CD4-positive, alpha-beta T cell (primary cell): ENCODE measurements at places on chromosomes 16 and 17.

GRCh38 chr17:41734949-41735313, 488 bp upstream of the HAP1 start:
- H3K4me3 ChIP-seq = peak overlapping the region; percentile 33
- peaks cover 62% of the 10 kb centered on the region for H3K27me3 ChIP-seq
- H3K4me1 ChIP-seq = peaks cover 21% of the 10 kb centered on the region
- H3K27ac ChIP-seq = no peak overlapping the region

DNA sequence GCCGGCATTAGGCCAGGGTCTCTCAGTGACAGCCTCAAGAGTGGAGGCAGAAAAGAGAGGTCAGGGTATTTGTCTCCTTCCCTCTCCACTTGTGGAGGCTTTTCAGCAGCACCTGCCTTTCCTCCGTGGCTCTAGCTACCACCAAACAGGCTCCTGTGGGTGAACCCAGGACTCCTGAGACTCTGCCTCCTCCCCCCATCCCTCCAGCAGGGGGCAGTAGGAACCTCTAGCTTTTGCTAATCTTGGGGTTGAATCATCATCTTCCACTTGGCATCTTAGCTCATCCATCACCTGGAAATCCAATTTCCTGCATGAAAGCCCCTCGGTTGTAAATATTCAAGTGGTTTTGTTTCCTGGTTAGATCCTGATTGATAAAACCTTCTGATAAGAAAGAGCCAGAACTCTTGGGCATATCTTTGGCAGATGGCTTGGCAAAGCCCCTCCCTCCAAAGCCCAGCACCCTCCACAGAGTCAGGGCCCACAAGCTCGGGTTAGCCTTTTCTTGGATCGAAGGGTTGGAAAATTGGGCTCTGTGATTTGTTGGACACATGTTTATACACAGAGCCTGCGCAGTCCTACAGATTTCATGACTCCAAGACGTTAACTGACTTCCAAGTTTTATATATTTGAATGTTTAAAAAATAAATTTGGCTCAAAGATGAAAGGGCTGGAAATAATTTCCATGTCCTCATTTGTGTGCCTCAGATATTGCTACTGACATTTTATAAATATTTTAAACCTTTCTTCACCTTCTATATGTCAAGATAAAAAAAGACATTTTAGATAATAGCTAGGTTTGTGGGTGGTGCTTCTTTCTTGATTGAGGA, 322.1 kb downstream of the MAP2K4 start:
- H3K36me3 ChIP-seq = no peaks in the 10 kb centered on the region
- H3K4me3 ChIP-seq = no peak overlapping the region
- H3K4me1 ChIP-seq = no peaks in the 10 kb centered on the region
- DNase-seq = no peak
- H3K27me3 ChIP-seq = no peaks in the 10 kb centered on the region
- no peak overlapping the region for H3K27ac ChIP-seq

DNA sequence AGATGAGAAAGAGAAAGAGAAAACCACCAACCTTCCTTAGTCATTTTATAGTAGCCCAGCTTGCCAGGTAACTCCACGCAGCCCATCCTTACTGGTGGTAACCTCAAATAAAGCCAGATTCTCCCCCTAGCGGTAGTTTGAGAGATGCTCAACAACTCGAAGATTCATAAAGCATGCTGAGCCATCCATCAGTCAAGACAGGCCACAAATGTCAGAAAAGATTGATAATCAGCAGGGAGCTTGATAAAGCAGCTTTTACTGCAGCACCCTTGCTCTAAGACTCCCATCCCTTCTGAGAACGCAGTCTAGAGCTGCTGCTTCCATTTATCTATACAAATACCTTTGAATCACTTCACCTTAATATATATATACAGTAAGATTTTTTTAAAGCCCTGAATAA, 451.5 kb upstream of the HSBP1 start:
- H3K27me3 ChIP-seq = no peaks in the 10 kb centered on the region
- no peaks in the 10 kb centered on the region for H3K4me1 ChIP-seq
- no peaks in the 10 kb centered on the region for H3K36me3 ChIP-seq
- H3K4me3 ChIP-seq = no peak overlapping the region

DNA sequence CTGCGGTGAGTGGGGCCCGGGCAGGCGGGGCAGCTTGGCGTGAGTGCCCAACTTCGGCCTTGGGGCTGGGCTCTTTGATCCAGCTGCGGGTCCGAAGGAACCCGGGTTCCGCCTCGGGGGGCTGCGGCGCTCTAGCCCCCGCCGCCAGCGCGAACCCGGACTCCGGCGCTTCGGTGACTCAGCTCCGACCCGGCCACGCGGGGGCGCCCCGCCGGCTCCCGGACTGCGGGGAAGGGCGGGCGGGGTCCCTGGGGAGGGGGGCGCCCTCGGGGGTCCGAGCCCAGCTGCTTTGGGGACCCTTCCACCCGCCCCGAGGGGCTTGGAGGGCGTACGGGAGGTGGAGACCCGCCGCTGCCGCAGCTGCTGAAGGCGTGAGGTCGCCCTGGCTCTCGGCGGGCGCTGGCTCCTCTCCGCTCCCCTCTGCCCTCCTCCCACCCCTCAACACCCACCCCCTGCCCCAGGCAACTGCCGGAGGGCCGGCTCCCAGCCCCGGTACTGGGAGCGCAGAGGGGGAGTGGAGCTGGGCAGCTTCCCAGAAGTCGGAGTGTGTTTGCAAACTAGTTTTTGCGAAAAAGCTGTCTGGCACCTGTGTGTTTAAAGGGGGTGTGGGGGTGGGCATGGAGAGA, 516 bp downstream of the CPNE2 start:
- H3K36me3 ChIP-seq = no peaks in the 10 kb centered on the region
- H3K4me3 ChIP-seq = peak overlapping the region; percentile 34
- no peaks in the 10 kb centered on the region for H3K27me3 ChIP-seq
- H3K27ac ChIP-seq = no peak overlapping the region
- H3K4me1 ChIP-seq = peaks cover 21% of the 10 kb centered on the region

GRCh38 chr17:5563456-5563855, 20.9 kb downstream of the NLRP1 start:
- no peak for DNase-seq
- H3K36me3 ChIP-seq = peaks cover 54% of the 10 kb centered on the region
- no peaks in the 10 kb centered on the region for H3K27me3 ChIP-seq

GRCh38 chr17:46198233-46198632, 5.0 kb upstream of the KANSL1 start:
- H3K27me3 ChIP-seq = no peaks in the 10 kb centered on the region
- DNase-seq = no peak
- H3K36me3 ChIP-seq = peaks cover 4% of the 10 kb centered on the region
- H3K4me1 ChIP-seq = peaks cover 39% of the 10 kb centered on the region
- H3K4me3 ChIP-seq = no peak overlapping the region

GRCh38 chr17:80780381-80781198, 211.1 kb upstream of the CHMP6 start:
- peaks cover 14% of the 10 kb centered on the region for H3K36me3 ChIP-seq
- peaks cover 58% of the 10 kb centered on the region for H3K4me1 ChIP-seq
- no peaks in the 10 kb centered on the region for H3K27me3 ChIP-seq
- H3K27ac ChIP-seq = peak overlapping the region; percentile 55
- peak; percentile 67 for DNase-seq

GRCh38 chr16:22008215-22009059, 526 bp downstream of the MOSMO start:
- H3K4me3 ChIP-seq = peak overlapping the region; percentile 89
- no peak overlapping the region for H3K27ac ChIP-seq
- H3K36me3 ChIP-seq = no peaks in the 10 kb centered on the region
- H3K27me3 ChIP-seq = no peaks in the 10 kb centered on the region

DNA sequence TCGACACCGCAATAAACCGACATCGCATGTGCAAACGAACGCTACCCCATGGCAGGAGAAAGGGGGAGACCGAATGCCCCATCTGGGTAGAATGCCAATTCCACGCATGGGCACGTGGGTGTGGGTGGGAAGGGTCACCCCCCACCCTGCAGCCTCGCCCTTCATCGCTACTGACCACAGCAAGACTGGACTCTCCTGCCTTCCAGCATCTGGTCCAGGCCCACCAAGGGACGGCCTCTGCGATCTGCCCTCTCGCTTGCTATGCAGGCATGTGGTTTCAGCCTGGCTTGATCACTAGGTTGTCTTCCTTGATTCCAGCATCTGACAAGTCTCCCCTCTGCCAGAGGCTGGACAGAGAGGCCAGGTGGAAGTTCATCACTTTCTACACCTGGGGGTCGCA, 159.3 kb downstream of the C16orf78 start:
- H3K4me3 ChIP-seq = no peak overlapping the region
- peaks cover 3% of the 10 kb centered on the region for H3K4me1 ChIP-seq
- DNase-seq = no peak
- H3K27ac ChIP-seq = no peak overlapping the region
- no peaks in the 10 kb centered on the region for H3K27me3 ChIP-seq
- no peaks in the 10 kb centered on the region for H3K36me3 ChIP-seq

- no peak overlapping the region for H3K4me3 ChIP-seq
- no peak for DNase-seq
- no peak overlapping the region for H3K27ac ChIP-seq
These were observed 38.9 kb upstream of the HELZ start for GRCh38 chr17:67283731-67284516.

- no peaks in the 10 kb centered on the region for H3K36me3 ChIP-seq
- no peak overlapping the region for H3K4me3 ChIP-seq
- no peak overlapping the region for H3K27ac ChIP-seq
- DNase-seq = no peak
- H3K4me1 ChIP-seq = no peaks in the 10 kb centered on the region
These were observed 6.2 kb upstream of the CRYBA1 start for GRCh38 chr17:29240477-29240876.

DNA sequence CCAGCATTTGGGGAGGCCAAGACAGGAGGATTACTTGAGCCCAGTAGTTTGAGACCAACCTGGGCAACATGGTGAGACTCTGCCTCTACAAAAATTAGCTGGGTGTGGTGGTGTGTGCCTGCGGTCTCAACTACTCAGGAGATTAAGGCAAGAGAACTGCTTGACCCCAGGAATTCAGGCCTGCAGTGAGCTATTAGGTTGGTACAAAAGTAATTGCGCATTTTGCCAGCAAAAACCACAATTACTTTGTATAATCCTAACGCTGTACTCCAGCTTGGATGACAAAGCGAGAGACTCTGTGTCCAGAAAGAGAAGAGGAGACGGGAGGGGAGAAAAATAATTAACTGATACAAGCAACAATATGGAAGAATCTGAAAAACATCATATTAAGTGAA, 32.7 kb downstream of the YWHAE start:
- no peak overlapping the region for H3K4me3 ChIP-seq
- no peaks in the 10 kb centered on the region for H3K27me3 ChIP-seq
- no peak overlapping the region for H3K27ac ChIP-seq
- peaks cover 27% of the 10 kb centered on the region for H3K36me3 ChIP-seq

- peaks cover 7% of the 10 kb centered on the region for H3K4me1 ChIP-seq
- H3K27ac ChIP-seq = no peak overlapping the region
- H3K36me3 ChIP-seq = peaks cover 36% of the 10 kb centered on the region
- H3K27me3 ChIP-seq = no peaks in the 10 kb centered on the region
These were observed 40.7 kb upstream of the ANKFY1 start for GRCh38 chr17:4304417-4305027.

- no peaks in the 10 kb centered on the region for H3K4me1 ChIP-seq
- H3K27me3 ChIP-seq = no peaks in the 10 kb centered on the region
- no peak for DNase-seq
- H3K36me3 ChIP-seq = no peaks in the 10 kb centered on the region
- H3K27ac ChIP-seq = no peak overlapping the region
- no peak overlapping the region for H3K4me3 ChIP-seq
These were observed 67.7 kb downstream of the TBX4 start for GRCh38 chr17:61519754-61520440.

DNA sequence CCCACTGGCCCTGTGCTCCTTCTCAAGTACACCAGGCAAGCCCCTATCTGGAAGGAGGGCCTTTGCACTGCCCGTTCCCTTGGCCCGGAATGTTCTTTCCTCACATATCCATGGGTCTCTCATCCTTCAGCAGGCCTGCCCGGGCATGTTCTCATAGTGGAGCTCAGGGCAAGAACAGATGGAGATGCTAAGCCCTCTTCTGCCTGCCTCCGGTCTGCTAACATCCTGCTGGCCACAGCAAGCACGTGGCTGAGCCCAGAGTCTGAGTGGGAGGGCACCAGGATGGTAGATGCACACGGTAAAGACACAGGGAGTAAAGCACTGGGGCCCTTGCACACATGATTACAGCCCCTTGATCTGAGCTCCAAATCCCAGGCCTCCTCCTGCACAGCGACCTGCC, 19.8 kb upstream of the ANKRD40CL start:
- no peak for DNase-seq
- H3K27ac ChIP-seq = no peak overlapping the region
- no peaks in the 10 kb centered on the region for H3K36me3 ChIP-seq

DNA sequence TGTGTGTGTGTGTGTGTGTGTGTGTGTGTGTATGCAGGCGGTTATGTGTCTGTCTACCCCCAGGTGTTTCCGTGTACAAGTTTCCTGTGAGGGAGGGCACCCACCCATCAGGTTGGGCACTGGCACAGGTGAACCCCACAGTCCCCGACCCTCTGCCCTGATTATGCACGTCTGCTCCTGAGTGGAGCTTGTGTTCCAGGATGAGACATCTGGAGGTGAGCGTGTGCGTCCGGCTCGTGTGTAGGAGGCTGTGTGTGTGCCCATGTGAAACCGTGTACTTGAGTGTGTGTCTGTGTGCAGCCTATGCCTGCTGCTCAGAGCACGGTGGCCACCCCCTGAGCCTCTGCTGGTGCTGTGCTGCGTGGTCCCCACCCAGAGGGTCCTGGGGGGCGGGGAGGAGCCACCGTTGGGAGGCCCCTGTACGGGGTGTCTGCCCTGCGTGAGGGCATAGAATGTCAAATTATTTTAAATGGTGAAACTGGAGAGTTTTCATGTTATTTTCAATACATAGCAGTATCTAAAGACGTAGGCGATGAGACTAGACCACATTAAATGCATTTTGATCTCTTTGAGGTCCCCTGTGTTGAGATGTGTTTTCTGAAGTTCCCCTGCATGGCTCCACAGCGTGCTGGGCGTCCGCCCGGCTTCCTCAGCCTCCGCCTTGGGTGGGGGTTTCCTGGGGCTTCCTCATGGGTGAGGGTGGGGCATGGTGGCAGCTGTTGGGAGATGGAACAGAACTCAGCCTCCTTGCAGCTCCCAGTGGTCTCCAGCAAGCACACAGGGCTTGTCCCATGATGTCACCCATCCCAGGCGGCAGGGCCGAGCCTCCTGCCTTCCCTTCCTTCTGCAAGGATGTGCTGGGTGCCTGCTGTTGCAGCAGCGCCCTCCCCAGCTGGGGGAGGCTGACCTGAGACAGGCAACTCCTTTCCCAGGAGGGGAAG, 43.4 kb downstream of the KCNJ12 start:
- H3K4me1 ChIP-seq = peaks cover 23% of the 10 kb centered on the region
- H3K27ac ChIP-seq = peak overlapping the region; percentile 80
- peak; percentile 40 for DNase-seq
- H3K27me3 ChIP-seq = no peaks in the 10 kb centered on the region
- peak overlapping the region; percentile 40 for H3K4me3 ChIP-seq
